Muscle of arm (tissue), 14 donors: ENCODE measurements at places on chromosomes 11 and 22.

DNA sequence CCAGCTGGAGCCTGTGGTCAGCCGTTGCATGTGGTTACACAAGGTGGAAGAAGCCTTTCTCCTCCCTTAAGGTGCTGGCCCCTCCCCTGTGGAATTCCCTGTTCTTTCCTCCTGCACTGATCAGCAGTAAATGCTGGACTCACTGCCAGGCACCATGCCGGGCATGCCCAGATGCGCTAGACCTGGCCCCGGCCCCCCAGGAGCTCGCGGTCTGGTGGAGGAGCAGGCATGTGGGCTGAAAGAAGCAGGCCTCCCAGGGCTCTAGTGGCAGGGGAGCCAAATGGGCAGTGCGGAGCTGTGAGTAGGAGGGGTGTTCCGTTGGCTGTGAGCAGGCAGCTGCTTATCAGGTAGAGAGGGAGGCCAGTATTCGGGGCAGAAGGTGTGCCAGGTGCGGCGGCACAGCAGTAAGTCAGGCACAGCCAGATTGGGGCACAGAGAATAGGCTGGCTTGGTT, 10.2 kb downstream of the DGKZ start:
- DNase-seq, result no peak

DNA sequence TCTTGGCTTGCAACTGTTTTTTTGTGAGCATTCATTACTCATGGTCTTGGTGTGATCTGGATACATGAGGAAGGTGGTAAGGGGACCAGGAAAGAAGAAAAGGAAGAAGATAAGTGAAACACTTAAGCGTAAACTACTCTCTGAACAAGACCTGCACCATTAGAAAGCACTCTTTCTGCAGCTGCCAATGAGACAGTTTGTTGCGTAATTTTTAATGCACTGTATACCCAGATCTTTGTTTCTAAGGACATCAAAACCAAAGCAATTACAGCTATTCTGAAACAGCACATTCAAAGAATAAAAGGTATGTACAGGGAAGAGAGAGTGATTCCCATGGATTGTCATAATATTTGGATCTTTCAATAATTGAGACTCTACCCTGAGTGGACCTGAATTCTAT, 147.4 kb downstream of the BLID start:
- DNase-seq, result no peak

- no peak for DNase-seq
These were observed 28.6 kb downstream of the PTPRJ start for GRCh38 chr11:48008951-48009270.

GRCh38 chr22:43860126-43860525, 2.2 kb downstream of the SULT4A1 start:
- DNase-seq, result no peak

GRCh38 chr11:31870609-31871309, 59.6 kb upstream of the PAX6 start:
- peak; percentile 34 for DNase-seq

- DNase-seq, result peak; percentile 80
These were observed 15.5 kb upstream of the ST3GAL4 start for GRCh38 chr11:126339863-126340434.

DNA sequence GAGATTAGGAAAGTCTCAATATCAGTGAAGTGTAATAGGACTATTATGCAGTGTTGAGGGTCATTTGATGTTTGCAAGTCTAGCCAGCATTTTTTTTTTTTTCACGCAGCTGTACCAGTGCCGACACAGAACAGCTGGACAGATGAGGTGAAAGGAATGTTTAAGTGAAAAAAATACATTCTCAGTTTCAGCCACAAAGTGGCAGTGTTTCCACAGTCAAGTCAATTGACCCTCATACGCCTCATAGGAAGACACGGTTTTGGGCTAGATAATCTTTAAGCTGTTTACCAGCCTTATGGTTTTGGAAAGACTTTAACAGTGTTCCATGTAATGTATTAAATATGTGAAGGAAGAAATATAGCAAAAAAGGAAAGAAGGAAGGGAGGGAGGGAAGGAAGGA, 349.9 kb upstream of the ANO3 start:
- DNase-seq, result peak; percentile 76

GRCh38 chr11:116035977-116036376, 531.8 kb upstream of the CADM1 start:
- no peak for DNase-seq

DNA sequence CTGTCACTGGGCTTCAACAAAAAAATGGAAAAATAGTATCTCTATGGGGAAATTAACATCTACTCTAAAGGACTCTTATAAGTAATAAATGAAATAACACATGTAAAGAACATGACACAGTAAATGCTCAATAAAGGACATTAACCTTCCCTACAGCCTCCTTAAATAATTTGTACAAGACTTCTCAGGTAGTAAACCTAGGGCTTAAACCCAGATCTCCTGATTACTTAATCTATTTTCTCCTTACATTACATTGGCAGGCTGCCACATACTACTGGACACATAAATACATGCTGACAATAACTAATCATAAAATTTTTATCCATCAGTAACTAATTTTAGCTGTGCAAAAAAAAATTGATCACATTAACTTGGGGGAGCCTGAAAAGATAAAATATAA, 4.9 kb downstream of the AMBRA1 start:
- DNase-seq, result no peak

GRCh38 chr11:113507341-113507740, 32.1 kb upstream of the DRD2 start:
- DNase-seq, result no peak

GRCh38 chr22:29030016-29030617, 31.5 kb downstream of the C22orf31 start:
- no peak for DNase-seq

DNA sequence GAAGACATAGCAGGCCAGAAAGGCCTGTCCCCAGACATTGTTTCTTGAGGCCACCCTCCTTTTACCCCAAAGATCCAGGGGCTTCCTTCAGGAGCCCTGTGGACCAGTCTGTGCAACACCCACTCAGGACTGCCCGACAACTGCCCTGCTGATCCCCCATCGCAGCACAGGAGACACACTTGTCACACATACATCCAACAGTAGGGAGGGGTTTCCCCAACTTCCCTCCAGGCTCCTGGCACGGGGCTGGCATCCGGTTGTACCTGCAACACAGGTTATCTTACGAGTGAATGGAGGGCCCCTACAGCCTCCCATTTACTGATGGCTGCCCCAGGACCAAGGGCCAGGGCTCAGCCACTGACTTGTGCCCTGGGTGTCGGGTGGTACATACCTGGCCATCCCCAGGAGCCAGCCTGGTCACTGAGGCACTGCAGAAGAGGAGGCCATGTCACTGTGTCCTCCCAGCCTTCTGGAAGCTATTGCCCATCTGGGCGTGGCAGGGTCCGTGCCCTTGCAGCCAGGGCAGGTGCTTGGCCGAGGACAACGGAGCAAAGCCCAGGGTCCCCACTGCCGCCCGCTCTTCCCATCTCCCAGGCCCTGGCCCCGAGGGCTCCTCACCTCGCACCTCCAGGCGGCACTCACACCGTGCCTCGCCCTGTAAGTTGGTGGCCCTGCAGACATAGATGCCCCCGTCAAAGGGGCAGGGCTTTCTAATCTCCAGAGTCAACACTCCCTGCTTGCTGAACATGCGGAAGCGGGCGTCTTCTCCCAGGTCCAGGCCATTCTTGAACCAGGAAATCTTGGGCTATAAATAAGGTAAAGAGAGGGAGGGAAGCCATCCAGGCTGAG, 20.8 kb downstream of the MYBPC3 start:
- no peak for DNase-seq

GRCh38 chr22:48752451-48753380, 1075.0 kb downstream of the BRD1 start:
- DNase-seq, result no peak

GRCh38 chr22:40377931-40378330, 7.5 kb downstream of the SGSM3 start:
- no peak for DNase-seq

DNA sequence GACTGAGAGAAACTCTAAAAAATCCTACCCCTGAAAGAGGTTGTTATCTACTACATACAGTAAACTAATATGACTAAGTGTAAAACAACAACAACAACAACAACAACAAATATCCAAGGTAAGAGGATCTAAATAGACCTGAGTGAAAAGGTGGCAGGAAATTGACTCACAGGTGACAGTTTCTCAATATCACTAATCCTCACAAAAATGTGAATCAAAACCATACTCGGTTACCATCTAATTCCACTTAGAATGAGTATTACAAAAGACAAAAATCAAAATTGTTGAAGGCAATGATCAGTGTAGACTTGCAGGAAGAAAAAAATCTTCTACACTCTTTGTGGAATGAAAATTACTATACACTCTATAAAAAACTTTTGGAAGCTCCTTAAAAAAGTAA, 17.5 kb downstream of the RGL4 start:
- no peak for DNase-seq

GRCh38 chr11:70829134-70829885, 423.1 kb downstream of the SHANK2 start:
- no peak for DNase-seq

GRCh38 chr11:130301002-130301401, 13.7 kb downstream of the ZBTB44 start:
- DNase-seq, result no peak

- DNase-seq, result no peak
These were observed 10.5 kb downstream of the FGF3 start for GRCh38 chr11:69808667-69809086.

GRCh38 chr11:88293931-88294330, 43.6 kb downstream of the CTSC start:
- no peak for DNase-seq

- DNase-seq, result no peak
These were observed 174.2 kb downstream of the NTM start for GRCh38 chr11:131544591-131544990.

GRCh38 chr11:66330931-66331330, 5.3 kb downstream of the RIN1 start:
- DNase-seq, result no peak

DNA sequence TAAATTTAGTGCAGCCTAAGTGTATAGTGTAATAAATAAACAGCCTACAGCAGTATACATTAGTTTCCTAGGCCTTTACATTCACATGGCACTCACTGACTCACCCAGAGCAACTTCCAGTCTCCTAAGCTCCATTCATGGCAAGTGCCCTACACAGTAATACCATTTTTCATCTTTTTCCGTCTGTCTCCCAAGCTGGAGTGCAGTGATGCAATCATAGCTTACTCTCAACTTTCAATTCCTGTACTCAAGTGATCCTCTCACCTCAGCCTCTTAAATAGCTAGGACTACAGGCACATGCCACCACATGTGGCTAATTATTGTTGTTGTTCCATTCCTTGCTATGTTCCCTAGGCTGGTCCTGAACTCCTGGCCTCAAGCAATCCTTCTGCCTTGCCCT, 54.4 kb downstream of the FCHSD2 start:
- no peak for DNase-seq

DNA sequence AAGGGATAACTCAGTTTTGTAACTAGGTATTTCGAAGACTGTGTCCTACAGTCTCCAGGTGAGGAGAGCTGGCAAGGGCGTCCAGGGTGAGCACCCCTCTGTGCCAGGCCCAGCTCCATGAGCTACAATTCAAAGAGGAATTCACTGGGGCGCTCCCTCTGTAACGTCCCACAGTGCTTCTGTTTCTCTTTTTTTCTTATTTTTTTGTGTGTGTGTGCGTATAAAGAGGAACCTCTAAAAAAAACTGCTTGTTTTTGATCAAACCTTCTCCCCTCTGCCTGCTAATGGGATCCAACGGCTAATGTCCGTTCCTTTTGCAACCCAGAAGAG, 17.1 kb downstream of the ASCC2 start:
- DNase-seq, result no peak

DNA sequence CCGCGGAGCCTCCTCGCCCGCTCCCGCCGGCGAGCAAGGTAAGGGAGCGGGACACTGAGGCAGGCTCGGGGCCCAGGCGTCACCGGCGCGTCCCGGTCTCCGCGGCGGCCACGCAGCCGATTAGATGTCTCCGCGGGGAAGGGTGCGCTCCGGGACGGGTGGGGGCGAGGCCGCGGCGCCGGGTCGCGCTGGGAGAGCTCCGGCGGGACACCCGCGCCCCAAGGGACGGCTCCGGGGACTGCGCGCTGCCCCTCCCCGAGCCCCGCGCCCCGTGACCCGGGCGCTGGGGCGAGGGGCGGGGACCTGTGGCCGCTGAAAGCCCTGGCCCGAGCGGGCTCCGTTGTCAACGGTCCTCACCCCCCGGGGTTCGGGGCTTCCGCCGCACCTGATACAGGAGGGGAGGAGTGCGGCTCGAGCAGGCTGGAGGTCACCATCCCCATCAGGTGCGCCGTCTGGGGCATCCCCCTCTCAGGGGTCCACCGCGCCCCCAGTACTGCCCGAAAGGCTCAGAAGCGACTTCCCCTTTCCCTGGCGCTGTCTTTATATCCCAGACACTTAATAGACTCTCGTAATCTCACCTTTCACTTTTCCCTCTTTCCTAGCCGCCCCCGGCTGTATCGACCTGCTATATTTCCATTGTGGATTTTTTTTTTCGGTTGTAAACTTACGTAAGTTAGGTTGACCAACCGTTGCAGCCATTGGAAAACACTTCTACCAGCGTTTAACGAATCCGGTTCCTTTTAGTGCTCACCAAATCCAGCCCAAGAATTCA, 573 bp downstream of the PPFIA1 start:
- DNase-seq, result no peak

- no peak for DNase-seq
These were observed 15.8 kb downstream of the UPB1 start for GRCh38 chr22:24510637-24511625.

DNA sequence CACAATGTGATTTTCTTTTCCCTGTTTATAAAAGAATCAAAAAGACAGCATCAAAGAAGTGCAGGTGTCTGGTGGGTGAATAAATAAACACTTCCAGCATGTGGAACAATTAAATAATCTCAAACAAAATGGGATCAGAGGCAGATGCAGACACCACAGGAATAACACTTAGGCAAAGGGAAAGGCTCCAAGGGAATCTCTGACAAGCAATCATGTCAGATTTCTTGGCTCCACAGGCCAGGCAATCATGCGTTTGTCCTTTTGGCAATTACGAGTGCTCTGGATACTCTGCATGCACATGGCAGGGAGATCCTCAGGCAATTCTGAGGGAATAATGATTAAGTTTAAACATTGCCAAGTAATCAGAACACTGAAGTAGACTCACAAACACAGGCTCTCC, 403.5 kb upstream of the LUZP2 start:
- peak; percentile 18 for DNase-seq

DNA sequence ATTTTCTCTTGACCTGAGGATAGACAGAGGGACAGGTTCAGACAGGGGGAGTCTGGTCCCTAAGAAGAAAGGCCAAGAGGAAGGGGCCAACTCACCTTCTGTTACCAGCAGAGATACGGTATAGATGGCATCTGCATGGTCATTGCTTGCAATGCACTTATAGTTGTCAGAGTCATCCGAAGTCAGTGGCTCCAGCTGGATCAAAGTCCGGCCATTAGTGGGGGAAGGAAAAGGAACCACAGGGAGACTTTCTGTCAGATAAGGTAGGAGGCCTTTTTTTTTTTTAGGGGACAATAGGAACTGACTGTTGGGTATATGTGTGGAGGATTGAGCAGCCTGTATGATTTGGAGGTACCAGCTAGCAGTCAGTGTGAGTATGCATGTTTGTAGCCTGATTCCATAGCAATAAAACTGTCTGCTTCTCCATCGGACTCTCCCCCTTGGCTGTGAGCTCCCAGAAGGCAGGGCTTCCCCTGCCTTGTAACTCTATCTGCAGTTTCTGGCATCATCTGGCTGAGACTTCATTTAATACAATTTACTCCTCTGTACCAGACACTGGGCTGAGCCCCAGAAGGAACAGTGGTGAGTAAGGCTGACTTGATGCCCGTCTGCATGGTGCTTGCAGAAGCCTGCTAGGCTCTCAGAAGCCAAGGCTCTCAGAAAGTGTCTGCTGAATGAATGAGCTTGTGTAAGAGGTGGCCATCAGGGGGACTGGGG, 5.7 kb downstream of the IGSF22 start:
- no peak for DNase-seq

- no peak for DNase-seq
These were observed 2.2 kb upstream of the NUP160 start for GRCh38 chr11:47850337-47850736.

GRCh38 chr22:42069801-42070516, 653 bp downstream of the NAGA start:
- DNase-seq, result no peak
